A172 (cell line): ENCODE measurements at places on chromosomes 2 and 18. TPM values are rescaled to one million over a fixed set of nuclear protein-coding genes. Genes with fewer than 3 reads are reported as not detected.

Gene GATA6
- total RNA-seq, result 3.9 and 4.3 TPM in 2 replicates

Gene UNC80
- 0.02 TPM in 1 of 2 replicates, not detected in the other for total RNA-seq

DNA sequence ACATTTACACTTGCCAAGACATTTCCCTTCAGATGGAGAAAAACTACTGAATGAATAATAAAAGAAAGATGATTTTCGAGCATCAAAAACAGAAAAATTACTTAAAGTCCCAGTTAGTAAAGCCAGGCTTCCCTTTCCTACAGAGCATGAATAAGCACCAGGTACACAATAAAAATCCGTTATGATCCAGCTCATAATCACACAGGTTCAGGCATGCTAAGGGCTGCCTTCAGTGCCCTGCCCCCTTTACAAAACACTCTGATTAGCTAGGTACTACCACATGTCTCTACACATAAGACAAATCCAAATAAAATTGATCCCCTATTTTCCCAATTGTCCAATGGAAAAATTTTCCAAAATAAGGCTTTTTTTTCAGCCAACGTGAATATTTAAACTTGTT lies 413.2 kb upstream of the LRATD1 start:
- no peak for DNase-seq

- DNase-seq, result no peak
Measured at GRCh38 chr2:81043681-81044080, 739.1 kb upstream of the LRRTM1 start.

GRCh38 chr2:70565039-70565731 lies 11.6 kb upstream of the TGFA start:
- DNase-seq, result no peak
